ENCODE measurements at places on chromosomes 5 and 9.

DNA sequence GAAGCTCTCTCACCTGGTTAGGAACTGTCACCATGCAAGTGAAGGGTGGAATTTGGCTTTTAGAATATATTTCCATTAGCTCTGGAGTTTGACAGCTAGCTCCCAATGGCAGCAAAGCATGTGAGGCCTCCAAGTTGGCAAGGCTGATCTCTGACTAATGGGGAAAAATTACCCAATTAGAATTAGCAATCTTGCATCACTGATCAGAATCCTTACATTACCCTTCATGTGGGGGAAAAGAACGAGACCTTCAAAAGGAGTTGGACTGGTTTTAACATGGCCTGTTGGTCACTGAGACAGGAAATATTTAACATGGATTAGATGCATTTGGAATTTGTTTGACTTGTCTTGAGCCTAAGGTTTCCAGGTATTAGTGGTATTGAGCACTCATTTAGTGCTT, 192.3 kb upstream of the GDNF start:
- no peak for DNase-seq

- DNase-seq, result no peak
Observed at GRCh38 chr5:39604491-39604890, 179.7 kb upstream of the DAB2 start.

DNA sequence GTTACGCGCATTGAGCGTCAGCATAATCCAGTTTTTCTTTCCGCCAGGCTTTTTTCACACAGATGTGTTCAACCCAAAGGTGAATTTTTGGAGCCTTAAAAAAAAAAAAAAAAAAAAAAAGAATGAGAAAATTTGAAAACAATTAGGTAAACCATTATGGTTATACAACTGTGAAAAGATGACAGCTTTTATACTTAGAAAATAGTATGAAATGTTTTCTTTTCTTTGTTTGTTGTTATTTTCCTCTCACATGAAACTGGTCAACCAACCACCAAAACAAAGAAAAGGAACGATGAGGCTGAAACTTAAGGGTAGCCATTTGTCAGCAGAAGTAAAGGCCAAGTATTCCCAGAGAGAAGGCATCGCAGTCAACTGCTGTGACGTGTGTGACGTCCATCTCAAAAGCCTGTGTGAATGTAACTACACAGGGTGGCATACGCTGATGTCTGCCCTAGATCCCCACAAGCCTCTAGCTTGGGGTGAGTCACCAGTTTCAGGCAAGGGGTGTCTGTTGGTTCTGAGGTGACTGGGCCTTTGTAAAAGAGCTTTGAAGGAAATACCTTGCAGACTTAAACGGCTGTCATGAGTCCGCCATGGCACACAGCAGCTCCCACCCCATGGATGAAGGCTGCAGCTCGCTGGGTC, 182.9 kb downstream of the AOPEP start:
- DNase-seq, result no peak

DNA sequence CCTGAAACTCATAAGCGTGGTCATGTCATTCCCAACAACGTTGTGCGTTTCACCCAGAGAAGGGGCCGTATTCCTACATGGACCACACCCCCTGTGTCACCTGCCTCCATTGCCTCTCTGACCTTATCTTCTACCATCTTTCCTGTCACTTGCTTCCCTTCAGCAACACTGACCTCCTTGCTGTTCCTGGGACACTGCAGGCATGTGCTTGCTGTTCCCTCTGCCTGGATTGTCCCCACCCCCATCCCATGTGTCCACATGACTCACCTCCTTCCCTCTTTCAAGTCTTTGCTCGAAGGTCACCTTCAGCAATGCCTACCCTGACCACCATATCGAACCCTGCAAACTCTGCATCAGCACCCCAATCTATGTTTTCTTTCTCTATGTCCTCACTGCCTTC, 133.2 kb upstream of the ZNF618 start:
- no peak for DNase-seq

GRCh38 chr5:132829742-132830435, 558 bp downstream of the SHROOM1 start:
- DNase-seq, result no peak

GRCh38 chr5:71841107-71841506, 122.0 kb downstream of the CARTPT start:
- no peak for DNase-seq

DNA sequence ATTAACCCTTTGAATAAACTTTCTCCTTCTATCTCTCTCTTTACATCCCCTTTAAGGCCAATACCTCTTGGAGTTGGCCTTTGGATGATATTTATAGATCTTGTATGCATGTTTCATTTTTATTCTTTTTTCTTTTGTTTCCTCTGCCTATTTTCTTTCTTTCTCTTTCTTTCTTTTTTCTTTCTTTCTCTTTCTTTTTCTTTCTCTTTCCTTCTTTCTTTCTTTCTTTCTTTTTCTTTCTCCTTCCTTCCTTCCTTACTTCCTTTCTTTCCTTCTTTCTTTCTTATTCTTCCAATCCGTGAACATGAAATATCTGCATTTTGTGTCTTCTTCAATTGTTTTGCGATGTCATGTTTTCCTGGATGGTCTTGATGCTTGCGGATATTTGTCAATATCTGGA, 276.1 kb downstream of the ADGRV1 start:
- DNase-seq, result no peak

DNA sequence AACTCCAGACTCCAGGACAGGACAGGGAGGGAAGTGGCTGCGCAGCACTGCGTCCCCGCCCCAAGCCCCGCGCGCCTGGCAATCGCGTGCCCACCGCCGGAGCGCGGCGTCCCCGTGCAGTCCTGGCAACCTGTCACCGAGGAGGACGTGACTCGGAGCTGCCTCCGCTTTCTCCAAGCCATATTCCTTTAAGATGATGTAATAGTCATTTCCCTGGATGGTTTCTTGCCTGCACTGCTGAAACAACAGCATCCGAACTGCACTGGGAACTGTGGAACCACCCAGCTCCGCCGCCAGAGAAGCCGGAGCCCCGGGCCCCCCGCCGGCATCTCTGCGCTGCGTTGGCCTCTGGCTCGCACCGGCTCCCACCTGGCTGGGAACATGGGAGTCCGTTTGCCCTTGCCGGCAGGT, 34.5 kb downstream of the KCTD16 start:
- no peak for DNase-seq

Data from esophagus squamous epithelium (tissue), 5 donors.